ENCODE measurements at places on chromosomes 1 and 21.

GRCh38 chr1:228937351-228937750, 202.1 kb downstream of the RHOU start:
- no peak for DNase-seq

- DNase-seq: no peak
Observed at GRCh38 chr1:47479664-47480063, 41.8 kb downstream of the FOXD2 start.

DNA sequence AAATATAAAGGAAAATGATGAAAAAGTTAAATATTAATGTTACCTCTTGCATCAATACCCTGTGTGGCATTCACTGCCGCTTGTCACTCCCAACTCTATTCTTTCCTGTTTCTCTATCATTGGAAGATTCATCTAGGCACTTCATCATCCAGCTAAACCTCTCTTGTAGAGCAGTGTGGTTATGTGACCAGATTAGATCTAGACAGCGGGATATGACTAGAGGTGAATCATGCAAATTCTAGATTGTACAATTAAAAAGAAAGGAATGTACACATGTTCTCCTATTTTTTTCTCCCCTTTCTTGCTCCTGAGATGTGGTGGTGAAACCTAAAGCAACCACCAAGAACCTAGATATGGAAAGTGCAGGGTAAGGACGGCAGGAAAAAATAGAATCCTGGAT, 174.1 kb downstream of the LBR start:
- DNase-seq: no peak

DNA sequence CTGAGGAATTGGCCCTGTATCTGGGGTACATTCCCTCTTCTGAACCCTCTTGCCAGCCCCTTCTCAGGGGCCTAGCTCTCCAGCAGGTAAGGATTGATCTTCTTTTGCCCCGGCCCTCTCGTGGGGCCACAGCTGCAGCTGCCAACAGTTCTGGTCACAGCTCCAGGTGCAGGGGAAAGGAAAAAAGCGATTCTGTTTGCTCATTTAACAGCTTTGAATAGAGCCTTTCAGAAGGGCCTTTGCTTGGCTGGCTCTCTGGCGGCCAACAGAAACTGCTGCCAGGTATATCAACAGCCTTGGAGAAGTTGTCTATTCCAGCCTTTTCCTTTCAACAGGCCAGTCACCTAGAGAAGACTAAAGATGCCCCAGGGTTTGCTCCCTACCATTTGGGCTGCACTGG, 16.1 kb upstream of the FMOD start:
- no peak for DNase-seq

GRCh38 chr1:224782281-224783000, 147.0 kb upstream of the DNAH14 start:
- no peak for DNase-seq

DNA sequence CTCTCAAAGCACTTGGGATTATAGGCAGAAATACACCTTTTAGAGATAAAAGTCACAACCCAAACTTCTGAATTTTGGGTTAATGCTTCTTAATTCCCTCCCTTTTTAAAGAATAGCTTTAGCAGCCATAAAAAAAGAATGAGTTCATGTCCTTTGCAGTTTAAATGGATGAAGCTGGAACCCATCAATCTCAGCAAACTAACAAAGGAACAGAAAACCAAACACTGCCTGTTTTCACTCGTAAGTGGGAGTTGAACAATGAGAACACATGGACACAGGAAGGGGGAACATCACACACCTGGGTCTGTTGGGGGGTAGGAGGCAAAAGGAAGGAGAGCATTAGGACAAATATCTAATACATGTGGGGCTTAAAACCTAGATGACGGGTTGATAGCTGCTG, 55.8 kb downstream of the SLC27A3 start:
- no peak for DNase-seq

DNA sequence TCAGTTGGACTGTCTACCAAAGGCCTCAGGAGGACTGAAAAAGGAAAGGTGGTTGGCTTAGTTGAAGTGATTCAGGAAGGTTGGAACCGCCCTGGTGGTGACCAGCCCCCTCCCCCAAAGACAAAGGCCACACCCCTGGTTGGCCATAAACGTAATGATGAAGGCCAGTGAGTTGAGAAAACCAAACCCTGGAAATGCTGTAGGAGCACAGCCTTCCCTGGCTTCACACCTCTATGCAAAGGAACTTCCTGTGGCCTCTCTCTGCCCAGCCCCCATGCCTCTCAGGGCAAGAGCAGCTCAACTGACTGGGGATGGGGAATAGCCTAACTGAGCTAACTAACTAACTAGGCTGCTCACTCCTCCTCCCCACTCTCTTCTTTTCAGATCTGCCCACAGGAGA, 90.4 kb downstream of the NPHP4 start:
- no peak for DNase-seq

DNA sequence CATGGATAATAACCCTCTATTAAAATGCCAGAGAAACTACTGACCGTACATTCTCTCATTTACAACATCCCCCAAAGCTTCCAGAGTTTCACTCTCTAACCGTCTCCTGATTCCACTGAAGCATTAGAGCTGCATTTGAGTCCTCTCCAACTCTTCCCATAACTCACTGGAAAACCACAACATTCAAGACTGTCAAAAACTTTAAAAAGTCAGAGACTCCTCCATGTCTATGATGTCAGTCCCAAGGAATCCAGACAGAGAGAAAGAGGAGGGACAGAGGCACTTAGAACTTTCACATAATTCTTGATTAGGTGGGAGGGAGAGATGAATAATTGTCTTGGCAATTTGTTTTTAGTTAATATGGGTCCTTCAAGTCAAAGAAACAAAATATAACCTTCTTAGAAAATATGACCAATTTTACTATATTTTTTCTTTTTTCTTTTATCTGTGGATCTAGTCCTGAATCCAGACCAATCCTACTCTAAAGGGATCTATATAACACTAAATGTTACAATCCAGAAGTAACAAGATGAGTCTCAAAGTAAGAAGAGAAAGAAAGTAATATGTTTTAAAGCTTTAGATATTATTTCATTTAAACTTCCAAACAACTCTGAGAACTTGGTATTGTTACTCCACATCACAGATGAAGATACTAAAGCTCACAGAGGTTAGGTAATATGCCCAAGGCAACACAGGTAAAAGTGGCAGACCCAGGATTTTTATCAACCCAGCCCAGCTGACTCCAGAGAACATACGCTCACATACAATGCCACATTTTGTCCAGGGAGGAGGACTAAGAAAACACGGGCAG, 23.8 kb downstream of the OTUD7B start:
- no peak for DNase-seq

DNA sequence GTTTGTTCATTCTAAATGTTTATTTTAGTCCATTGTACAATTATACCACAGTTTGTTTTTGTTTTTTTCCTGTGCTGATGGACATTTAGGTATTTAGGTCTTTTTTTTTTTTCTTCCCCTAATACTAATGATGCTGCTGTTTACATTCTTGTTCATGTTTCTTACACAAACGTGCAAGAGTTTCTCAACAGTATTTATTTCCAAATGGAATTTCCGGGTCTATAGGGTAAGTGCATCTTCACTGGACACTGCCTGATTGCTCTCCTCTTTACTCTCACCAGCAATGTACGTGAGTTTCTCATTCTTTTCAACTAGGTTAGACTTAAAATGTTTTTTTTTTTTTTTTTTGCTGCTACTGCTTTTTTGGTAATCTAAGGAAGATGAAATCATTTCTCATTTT, 122.7 kb downstream of the PPP1R12B start:
- no peak for DNase-seq

DNA sequence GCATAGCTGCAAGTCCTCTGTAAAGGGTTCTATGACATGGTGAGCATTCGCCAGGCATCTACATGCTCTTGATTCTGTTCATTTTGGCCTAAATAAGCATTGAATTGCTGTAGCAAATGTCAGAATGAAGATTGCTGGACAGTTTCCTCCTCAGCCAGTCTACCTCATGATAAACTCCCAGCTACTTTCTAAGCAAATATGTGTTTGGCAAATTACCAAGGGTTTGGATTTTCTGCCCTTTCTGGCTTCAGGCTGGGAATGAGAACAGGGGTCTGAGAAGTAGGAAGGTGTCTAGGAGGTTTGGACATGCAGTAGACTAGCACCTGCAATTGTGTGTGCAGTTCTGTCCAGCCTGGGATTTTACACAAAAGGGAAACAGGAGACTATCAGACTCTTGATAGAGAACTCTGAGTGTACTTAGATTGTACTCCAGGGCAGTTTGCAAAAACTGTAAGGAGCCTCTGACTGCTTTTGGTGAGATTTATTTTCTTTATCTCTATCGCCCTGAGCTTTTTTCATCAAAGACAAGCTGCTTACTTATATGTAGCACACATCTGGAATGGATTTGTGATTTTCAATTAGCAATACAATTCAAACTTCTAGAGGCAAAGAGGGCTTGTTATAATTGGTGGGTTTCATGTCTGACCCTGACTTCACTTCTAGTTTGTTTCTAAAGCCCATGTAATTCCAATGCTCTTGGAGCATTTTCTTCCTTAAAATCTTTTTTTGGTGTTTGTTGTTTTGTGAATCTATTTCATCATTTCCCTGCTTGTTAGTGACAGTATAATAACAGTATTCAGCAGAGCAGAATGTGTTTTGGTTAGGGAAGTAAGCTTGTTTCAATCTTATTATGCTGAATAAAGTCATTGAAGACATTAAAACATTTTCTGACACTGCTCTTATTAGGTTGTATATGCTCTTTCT, 150.8 kb downstream of the VPS13D start:
- DNase-seq: no peak

DNA sequence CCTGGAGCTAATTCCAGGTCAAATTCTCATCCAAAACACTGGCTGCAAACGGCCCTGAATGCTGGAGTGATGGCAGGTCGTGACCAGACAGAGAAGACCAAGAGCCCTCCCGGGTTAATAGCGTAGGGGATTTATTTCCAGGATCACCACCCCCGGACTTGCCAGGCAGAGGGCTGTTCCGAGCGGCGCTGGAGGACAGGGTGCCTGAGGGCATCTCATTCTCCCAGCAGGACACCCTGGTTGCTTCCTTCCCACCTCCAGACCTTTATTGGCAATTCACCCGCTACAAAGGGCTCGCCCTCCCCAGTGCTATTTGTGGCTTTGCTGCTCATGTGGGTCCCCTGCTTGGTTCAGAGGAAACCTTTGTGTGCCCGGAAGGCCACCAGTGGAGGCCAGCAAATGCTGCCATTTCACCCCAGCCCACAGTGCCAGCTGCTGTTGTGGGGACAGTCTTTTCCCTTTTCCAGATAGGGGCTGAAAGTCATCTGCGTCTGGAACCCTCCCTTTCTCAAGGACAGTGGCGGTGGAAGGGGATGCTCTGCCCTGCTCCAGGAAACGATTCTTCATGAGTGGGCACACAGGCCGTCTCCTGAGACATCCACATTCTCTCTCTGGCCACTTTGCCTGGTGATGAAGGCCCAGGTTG, 19.0 kb upstream of the C1orf174 start:
- DNase-seq: no peak
